ENCODE measurements at places on chromosomes 7 and 10. TPM values are rescaled to one million over a fixed set of nuclear protein-coding genes. Genes with fewer than 3 reads are reported as not detected.

DNA sequence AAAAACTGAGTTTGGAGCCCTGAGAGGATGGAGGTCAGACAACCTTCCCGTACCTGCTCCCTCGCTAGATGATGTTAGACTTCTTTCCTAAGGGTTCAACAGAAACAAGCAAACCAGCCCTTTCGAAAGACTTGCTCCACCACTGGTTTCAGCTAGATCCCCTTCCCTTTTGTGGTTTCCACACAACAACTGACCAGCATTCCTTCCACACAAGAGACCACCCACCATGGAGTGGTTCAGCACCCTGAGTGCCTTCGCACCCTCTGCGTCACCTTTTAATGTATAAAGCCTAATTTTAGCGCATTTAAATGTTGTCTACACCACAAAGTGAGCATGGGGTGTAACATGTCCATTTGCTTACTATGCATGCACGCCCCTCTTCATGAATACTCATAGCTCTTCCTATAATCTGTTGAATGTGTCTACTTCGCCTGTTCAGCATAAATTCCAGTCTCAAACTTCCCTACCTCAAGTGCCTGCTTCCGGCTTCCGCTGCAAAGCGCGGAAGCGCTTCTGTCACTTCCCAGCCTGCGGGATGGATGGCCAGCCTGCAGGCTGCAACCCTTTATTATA is 69.0 kb downstream of the TACC2 start:
- H3K27ac ChIP-seq = no peak overlapping the region
- H3K36me3 ChIP-seq = peaks cover 8% of the 10 kb centered on the region
- H3K4me1 ChIP-seq = peaks cover 35% of the 10 kb centered on the region
- H3K4me3 ChIP-seq = no peak overlapping the region
- H3K27me3 ChIP-seq = no peaks in the 10 kb centered on the region
- DNase-seq = no peak

GRCh38 chr7:156063241-156063810 is 251.1 kb upstream of the SHH start:
- DNase-seq = no peak
- H3K27me3 ChIP-seq = no peaks in the 10 kb centered on the region
- no peak overlapping the region for H3K27ac ChIP-seq
- no peaks in the 10 kb centered on the region for H3K36me3 ChIP-seq

- no peak overlapping the region for H3K27ac ChIP-seq
- H3K36me3 ChIP-seq = no peaks in the 10 kb centered on the region
- DNase-seq = no peak
- no peaks in the 10 kb centered on the region for H3K4me1 ChIP-seq
- no peak overlapping the region for H3K4me3 ChIP-seq
Observed at GRCh38 chr7:38241071-38241470, 32.4 kb downstream of the TARP start.

- H3K27me3 ChIP-seq = peaks cover 5% of the 10 kb centered on the region
- H3K4me1 ChIP-seq = no peaks in the 10 kb centered on the region
- no peak overlapping the region for H3K27ac ChIP-seq
- DNase-seq = no peak
Observed at GRCh38 chr7:85041605-85042216, 145.1 kb downstream of the SEMA3D start.

- peaks cover 21% of the 10 kb centered on the region for H3K4me1 ChIP-seq
- no peaks in the 10 kb centered on the region for H3K36me3 ChIP-seq
- no peaks in the 10 kb centered on the region for H3K27me3 ChIP-seq
- DNase-seq = no peak
Observed at GRCh38 chr10:90930971-90931871, 10.3 kb upstream of the ANKRD1 start.

DNA sequence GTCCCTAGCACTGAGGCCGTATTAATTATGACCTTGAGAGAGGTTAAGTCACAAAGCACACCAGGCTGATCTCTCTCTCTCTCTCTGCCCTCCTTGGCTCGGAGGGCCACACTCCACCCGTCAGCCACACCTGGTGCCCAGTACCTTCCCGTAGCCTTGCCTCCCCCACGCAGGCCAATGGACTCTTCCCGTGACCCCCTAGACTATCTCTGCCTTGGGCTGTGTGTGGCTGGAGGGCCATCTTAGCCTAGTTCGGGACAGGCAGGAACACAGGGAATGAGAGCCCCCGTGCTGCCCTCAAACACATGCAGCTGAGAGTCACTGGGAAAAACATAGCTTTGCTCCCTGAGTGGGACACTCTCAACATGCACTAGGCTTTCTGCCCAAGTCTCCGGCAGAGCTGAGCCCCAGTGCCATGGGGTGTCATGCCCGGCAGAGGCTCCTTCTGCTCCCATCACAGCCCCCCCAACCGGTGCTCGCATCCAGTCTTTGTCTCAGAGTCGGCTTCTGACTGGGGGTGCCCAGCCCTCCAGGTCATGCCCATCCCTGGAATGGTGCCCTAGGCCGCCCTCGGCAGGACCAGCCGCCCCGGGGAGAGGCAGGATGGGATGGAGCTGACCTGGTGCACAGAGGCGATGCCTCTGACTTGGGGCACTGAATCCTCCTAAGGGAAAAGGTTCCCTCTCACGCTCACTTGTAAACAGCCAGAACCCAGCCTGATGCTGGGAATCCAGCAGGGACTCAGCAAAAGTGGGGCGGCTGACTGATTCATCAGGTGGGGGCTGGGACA is 63.0 kb downstream of the TCERG1L start:
- no peaks in the 10 kb centered on the region for H3K27me3 ChIP-seq
- no peaks in the 10 kb centered on the region for H3K4me1 ChIP-seq

GRCh38 chr10:76315240-76315639 is 883.8 kb downstream of the LRMDA start:
- H3K27me3 ChIP-seq = no peaks in the 10 kb centered on the region
- DNase-seq = no peak
- no peak overlapping the region for H3K27ac ChIP-seq
- no peaks in the 10 kb centered on the region for H3K36me3 ChIP-seq
- H3K4me3 ChIP-seq = no peak overlapping the region

DNA sequence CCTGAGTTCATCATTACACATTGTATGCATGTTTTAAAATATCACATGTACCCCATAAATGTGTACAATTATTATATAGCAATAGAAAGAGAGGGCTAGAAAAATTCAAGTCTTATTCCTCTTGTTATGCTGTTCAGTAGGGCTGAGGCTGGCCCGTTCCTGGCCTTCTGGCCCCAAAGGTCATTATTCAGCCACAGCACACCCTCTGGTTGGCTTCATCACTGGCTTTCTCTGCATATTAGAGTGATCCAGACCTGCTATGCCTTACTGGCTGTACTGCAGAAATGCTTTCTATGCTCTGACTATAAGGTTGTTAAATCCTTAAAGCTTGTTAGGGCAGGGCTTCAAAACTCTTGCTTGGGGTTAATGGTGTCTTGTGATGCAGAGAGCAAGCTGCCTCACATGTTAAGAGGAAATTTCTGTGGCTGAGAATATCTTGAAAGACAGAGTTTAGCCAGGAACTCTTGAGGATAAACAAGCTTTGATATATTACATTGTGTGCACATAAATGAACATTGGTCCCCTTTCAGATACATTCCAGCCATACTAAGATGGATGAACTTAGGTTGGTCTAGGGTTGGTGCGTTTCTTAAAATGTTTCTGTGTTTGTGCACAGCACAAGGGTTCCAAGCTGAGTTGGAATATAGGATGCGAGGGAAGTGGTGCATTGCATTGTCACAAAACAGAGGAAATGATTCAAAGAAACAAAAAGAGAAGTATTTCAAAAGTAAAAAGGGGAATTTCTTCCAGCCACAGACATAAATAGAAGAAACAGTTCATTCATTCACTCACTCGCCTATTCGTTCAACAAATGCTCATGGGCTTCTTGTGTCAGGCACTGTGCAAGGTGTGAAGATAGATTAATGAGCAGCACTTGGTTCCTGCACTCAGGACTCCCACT is 61.6 kb upstream of the WDR11 start:
- no peaks in the 10 kb centered on the region for H3K4me1 ChIP-seq
- no peak overlapping the region for H3K27ac ChIP-seq
- no peaks in the 10 kb centered on the region for H3K27me3 ChIP-seq
- DNase-seq = no peak

- no peak overlapping the region for H3K4me3 ChIP-seq
- no peaks in the 10 kb centered on the region for H3K36me3 ChIP-seq
- H3K4me1 ChIP-seq = peaks cover under 1% of the 10 kb centered on the region
- H3K27ac ChIP-seq = no peak overlapping the region
Observed at GRCh38 chr7:5586279-5586962, 162.8 kb upstream of the TNRC18 start.

- DNase-seq = no peak
- no peak overlapping the region for H3K4me3 ChIP-seq
- no peak overlapping the region for H3K27ac ChIP-seq
Observed at GRCh38 chr10:110857265-110858171, 14.2 kb upstream of the PDCD4 start.

- DNase-seq = no peak
- H3K27me3 ChIP-seq = no peaks in the 10 kb centered on the region
- H3K4me1 ChIP-seq = no peaks in the 10 kb centered on the region
- no peak overlapping the region for H3K27ac ChIP-seq
- no peaks in the 10 kb centered on the region for H3K36me3 ChIP-seq
Observed at GRCh38 chr7:77360104-77360503, 56.0 kb downstream of the GSAP start.

DNA sequence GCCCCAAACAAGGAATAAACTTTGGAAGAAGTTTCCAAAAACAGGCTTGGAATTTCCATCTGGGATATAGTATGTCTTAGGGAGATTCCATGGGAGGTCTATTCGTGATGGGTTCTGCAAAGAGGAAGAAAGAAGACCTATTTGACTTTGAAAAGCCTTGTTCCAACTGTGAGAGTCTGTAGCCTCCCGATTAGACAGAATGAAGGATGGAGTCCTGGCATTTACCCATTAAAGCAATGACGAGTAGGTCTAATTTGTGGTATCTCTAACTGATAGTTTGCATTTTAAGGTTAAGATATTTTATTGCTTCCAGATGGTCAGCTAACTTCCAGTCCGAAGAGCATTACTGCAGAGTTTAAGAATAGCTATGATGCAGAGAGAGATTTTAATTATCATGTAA is 19.5 kb upstream of the GALNT17 start:
- no peak overlapping the region for H3K4me3 ChIP-seq
- H3K36me3 ChIP-seq = no peaks in the 10 kb centered on the region
- no peak for DNase-seq
- no peaks in the 10 kb centered on the region for H3K4me1 ChIP-seq
- no peak overlapping the region for H3K27ac ChIP-seq

- H3K27ac ChIP-seq = no peak overlapping the region
- H3K4me1 ChIP-seq = no peaks in the 10 kb centered on the region
- H3K4me3 ChIP-seq = no peak overlapping the region
- no peak for DNase-seq
Observed at GRCh38 chr10:62870866-62871265, 54.7 kb upstream of the EGR2 start.

- H3K36me3 ChIP-seq = peaks cover 9% of the 10 kb centered on the region
- H3K27ac ChIP-seq = no peak overlapping the region
- H3K4me3 ChIP-seq = no peak overlapping the region
- no peaks in the 10 kb centered on the region for H3K4me1 ChIP-seq
Observed at GRCh38 chr10:129843702-129844101, 120.4 kb downstream of the EBF3 start.

DNA sequence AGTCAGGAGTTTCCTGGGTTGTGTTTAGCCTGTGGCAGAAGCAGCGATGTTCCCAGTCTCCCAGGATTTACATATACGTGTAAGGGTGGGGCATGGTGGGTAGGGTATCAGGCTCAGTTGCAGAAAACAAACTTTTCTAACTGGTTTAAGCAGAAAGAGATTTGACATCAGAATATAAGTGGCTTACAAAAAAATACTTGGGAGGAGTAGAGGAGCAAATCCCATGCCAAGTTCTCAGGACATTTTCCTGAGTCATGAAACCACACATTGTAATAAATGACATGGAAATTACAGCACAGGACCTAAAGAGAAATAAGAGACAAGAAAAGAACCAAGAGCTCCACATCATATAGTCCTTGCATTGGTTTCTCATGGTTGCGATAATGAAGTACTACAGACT is 26.2 kb upstream of the FRMD4A start:
- peak; percentile 29 for DNase-seq
- no peaks in the 10 kb centered on the region for H3K36me3 ChIP-seq
- H3K4me3 ChIP-seq = no peak overlapping the region

DNA sequence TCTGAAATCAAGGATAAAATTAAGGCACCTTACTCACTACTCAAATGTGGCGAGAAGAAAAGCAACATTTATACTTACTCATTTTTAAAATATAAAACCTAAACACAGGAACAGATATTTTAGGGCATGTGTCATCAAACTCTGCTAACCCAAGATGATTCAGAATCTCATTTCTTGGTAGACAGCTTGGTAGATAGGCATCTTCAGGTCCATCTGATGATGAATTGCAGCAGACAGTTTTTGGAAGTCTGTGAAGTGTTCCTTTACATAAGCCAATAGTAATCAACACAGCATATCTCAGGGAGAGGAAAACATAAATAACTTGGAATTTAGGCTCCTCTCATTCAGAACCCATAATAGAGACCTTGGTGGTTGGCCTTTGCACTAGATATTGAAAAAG is 3.4 kb downstream of the HIPK2 start:
- H3K27ac ChIP-seq = no peak overlapping the region
- H3K4me3 ChIP-seq = no peak overlapping the region
- DNase-seq = no peak
- peaks cover 39% of the 10 kb centered on the region for H3K4me1 ChIP-seq

PSD gene
- total RNA-seq = 94.0 TPM

TMEM273 gene
- 31.2 TPM for total RNA-seq

BZW2 gene
- total RNA-seq = 66.6 TPM
